ENCODE measurements at places on chromosomes 4 and X. TPM values are rescaled to one million over a fixed set of nuclear protein-coding genes. Genes with fewer than 3 reads are reported as not detected.

The IL1RAPL1 gene
- polyA plus RNA-seq: 1.3 TPM

- no peak for DNase-seq
These were observed 1.5 kb downstream of the AFP start for GRCh38 chr4:73437558-73437956.

DNA sequence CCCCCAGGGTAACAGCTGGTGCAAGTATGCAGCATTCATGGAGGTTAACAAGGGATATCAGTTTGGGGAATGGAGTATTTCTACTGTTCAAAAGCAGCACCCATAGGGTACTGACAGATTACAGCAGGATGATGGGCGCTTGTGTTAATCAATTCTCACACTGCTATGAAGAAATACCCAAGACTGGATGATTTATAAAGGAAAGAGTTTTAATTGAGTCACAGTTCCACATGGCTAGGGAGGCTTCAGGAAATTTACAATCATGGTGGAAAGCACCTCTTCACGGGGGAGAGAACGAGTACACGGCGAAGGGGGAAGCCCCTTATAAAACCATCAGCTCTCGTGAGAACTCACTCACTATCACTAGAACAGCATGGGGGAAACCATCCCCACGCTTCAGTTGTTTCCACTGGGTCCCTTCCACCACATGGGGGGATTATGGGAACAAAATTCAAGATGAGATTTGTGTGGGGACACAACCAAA is 64.1 kb downstream of the TNIP2 start:
- no peak for DNase-seq

GRCh38 chr4:13084210-13084609 is 399.9 kb downstream of the RAB28 start:
- DNase-seq: no peak

DNA sequence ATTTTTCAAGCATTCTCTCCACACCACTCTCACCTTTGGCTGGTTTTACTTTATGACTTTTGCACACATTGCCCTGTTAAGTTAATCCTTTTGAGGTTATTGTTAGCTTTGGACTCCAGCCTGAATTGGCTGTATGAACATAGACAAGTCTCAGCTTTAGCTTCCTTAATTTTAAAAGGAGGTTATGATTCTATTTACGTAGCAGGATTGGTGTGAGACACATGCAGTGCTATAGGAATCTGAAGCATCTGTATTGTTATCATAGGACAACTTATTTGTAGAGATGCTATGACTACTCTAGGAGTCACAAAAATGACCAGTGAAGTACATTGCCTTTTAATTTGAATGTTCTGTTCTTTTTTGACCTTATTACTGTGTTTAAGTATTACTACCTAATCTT is 15.7 kb downstream of the PGAM4 start:
- no peak for DNase-seq

DNA sequence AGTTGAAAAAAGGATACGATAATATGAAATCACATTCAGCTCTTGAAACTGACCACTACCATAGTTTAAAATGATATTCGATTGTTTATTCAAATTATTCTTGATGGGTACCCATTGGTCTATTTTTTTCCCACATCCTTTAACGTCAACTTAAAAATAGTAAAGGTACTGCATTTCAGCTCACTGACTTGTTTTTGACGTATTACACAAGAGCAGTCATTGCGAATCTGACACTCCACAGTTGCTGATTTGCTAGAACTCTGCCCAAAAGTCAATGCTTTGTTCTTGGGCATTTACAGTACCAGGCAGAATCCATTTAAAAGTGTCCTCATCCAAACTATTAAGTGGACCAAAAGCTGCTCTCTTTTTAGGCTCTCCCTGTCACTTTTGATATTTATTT is 1.2 kb upstream of the PDS5A start:
- DNase-seq: no peak

The FAM156B gene
- 11.0 TPM for polyA plus RNA-seq

GRCh38 chr4:71609651-71610050 is 174.2 kb downstream of the GC start:
- no peak for DNase-seq

The AADAT gene
- polyA plus RNA-seq: 28.8 TPM

- DNase-seq: no peak
These were observed 101.8 kb downstream of the TENM3 start for GRCh38 chr4:182344968-182345367.

DNA sequence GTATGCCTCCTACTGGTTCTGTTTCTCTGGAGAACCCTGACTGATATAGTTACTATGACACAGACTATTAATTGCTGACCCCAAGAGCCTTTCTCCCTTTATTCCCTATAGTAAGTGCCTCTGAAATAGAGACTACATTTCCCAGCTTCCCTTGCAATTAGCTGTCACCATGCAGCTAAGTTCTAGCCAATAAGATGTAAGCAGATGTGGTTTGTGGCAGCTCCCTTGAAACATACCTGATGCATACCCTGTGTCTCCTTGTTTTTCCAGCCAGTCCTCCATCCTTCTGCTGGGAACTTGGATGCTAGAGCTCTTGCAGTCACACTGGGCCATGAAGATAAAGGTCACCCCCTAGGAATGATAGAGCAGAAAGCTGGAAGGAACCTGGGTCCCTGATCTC is 9.7 kb upstream of the TMEM165 start:
- DNase-seq: no peak

DNA sequence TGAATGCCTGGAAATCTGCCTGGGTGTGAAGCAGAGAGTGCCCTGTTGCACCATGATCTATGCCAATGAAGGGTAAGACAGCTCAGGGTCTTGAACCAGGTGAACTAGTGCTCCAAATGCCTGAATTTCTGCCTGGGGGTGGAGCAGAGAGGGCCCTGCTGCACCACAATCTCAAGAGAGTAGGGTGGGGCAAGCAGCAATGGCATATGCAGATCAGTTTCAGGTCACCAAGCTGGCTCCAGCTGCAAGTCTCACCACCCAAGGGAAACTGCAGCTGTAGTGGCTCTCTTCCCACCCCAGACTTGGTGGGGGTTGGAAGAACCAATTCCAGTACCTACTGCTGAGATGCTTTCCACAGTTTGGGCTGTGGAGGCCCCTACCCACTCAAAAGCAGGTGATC is 147.0 kb downstream of the SPANXN1 start:
- DNase-seq: no peak

- no peak for DNase-seq
These were observed 16.4 kb upstream of the ADD1 start for GRCh38 chr4:2827071-2827873.

DNA sequence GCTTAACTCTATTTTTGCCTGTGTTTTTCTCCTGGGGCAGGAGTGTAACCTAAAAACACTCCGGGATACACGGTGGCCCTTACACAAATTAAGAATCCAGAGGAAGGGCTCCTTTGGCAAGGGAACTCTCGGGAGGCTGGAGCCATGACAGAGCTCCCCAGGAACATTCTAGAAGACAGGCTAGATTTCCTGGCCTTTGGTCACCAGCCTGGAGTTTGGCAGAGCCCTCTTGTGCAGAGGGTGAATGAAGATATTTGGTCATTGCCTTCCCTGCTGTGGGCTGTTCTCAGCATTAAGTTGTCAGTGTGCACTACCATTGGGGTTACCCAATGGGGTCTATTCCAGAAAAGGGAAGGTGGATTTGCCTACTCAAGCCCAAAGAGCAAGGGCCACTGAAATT is 53.8 kb upstream of the LNX1 start:
- no peak for DNase-seq

DNA sequence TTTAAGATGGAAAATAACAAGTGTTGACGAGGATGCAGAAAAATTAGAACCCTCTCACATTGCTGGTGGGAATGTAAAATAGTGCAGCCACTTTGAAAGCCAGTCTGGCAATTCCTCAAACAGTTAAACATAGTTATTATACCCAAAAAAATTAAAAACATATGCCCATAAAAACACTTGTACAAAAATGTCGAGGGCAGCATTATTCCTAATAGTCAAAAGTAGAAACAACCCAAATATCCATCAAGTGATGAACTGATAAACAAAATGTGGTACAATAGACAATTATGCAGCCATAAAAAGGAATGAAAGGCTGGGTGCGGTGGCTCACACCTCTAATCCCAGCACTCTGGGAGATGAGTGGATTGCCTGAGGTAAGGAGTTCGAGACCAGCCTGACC is 6.3 kb downstream of the IDS start:
- DNase-seq: no peak

The BEX5 gene
- polyA plus RNA-seq: not detected

DNA sequence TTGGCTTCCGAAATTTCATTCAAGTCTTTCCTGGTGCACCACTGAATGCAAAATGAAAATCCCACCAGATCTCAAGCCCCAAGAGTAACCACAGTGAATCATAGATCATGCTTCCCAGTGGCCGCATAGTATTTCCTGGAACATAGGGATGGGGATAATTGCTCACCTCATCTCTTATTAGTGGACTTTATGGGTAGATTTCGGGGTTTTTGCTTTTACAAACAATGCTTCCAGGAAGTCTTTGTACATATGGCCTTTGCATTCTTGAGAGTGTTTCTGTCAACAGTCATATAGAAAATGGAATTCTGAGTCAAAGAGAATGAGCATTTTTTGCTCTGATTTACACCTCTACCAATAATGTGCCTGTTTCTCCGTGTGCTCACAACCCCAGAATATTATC is 53.4 kb downstream of the PPEF2 start:
- no peak for DNase-seq

- DNase-seq: no peak
These were observed 145.7 kb downstream of the AMMECR1 start for GRCh38 chrX:110172215-110172614.

DNA sequence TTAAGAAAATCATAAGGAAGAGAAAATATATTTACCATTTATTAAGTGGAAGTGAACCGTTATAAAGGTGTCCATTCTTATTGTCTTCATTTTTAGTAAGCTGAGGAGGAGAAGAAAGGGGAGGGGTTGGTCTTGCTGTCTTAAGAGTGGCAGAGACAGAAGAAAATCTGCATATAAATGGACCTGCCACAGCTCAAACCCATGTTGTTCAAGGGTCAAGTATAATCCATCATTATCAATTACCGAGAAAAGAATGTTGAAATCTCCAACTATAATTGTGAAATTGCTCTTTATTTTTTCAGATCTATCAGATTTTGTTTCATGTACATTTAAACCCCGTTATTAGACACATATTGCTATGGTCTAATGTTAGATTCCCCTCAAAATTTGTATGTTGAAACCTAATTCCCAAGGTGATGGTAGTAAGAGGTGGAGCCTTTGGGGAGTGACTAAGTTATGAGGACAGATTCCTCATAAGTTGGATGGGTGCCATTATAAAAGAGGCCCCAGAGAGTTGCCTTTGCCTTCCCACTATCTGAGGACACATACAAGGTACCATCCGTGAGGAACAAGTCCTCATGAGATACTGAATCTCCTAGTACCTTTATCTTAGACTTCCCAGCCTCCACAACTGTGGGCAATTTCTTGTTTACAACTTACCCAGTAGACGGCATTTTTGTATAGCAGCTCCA is 58.5 kb upstream of the SMAD1 start:
- DNase-seq: no peak

- no peak for DNase-seq
These were observed 505.0 kb upstream of the PITX2 start for GRCh38 chr4:111127841-111128240.

GRCh38 chr4:54439831-54440243 is 210.7 kb downstream of the PDGFRA start:
- DNase-seq: peak; percentile 33

DNA sequence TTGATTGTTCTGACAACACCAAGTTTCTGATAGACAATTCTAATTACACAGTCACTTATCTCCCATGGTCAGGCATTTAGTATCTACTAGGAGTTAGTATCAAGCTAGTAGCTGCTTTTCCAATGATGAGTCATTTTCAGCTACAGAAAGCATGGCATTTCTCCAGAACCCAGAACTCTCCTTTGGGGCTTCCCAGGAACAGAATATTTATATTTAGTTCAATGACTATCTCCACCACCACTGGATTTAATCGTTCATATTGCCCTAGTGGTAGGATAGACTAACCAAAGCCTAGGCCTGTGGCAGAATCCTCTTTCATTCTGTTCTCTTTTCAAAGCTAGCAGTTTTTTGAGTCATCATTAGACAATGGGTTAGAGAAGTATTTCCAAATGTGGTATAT is 569.4 kb downstream of the GABRG1 start:
- DNase-seq: no peak

DNA sequence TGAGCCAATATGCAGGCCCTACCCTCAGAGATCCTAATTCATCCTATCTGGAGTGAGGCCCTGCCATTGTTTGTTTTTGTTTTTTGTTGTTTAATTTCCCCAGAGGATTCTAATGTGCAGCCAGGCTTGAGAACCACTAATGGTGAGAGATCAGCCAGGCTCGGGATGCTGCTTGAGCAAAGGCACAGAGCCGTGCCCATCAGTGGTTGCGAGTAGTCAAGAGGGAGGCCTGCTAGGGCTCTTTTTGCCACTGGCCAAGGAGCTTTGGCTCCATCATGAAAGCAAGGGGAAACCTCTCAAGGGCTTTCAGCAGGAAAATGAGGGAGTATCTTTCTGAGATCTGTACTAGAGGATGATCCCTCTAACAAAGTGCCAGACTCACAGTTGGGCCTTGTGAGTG is 2.7 kb downstream of the TCEANC start:
- DNase-seq: no peak

GRCh38 chrX:123673813-123674212 is 59.0 kb downstream of the THOC2 start:
- DNase-seq: no peak
